NCI-H1092 treated with DMSO at 0.1 percent for 48 hours (cell line): ENCODE measurements at places on chromosomes 7 and 10.
A peak's percentile ranks its signal among the peaks of the same experiment; 100 is the strongest.

DNA sequence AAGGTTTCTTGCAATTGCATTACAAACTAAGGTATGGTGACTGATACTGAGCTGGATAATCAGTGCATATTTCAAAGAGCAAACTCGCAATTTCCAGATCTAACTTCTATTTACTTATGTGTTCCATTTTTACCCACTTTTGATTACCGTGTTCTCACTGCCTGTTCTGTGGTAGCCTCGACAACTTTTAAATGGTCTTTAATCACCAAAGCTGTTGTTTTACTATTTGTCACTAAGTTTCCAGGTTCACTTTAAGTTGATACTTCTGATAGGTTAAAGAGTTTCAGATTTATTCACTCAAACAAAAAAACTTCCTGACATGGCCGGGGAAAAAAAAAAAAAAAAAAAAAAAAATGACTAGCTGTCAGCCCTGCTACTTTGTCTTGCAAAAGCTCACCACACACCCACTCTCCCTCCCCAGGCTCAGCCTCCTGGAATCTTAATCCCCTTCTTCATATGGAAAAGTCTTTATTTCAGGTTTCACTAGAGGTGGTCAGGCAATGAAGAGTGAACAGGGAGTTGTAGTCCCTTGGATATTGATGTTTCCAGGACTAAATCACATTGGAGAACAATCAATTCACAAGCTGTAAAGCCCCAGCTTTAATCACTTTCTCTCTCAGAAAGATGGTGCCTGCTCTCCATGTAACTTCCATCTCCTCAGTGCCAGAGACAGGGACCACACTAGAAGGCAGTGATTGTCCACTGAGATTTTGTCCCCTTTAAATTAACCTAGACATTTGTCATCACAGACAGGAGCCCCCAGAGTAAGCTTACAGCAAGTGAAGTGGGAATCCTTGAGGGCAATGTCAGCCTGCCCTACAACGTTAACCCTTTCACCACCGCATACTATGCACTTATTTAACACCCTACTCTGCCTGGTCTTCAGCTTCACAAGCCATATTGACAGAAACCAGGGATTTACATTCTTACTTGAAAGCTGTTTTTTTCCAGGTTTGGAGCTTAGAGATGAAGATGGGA lies 749.1 kb upstream of the SORCS1 start:
- DNase-seq, result no peak

DNA sequence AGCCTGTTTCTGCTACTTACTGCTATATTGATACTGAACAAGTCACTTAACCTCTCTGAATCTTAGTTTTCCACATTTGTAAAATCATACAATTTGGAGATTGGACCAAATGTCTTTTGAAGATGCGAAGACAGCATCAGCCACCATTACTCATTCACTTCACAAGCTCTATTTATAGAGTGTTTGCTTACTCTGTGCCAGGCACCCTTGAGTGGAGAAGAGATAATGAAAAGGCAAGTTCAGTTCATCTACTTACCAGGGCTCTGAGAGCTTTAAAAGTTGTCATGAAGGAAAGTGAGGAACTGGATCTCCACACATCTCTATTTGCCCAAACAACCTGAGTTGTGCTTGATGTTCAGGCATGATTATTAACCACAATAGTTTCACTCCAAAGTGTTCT lies 277.5 kb downstream of the CSTF2T start:
- no peak for DNase-seq

GRCh38 chr7:139205843-139206242 lies 25.2 kb upstream of the UBN2 start:
- no peak for DNase-seq

DNA sequence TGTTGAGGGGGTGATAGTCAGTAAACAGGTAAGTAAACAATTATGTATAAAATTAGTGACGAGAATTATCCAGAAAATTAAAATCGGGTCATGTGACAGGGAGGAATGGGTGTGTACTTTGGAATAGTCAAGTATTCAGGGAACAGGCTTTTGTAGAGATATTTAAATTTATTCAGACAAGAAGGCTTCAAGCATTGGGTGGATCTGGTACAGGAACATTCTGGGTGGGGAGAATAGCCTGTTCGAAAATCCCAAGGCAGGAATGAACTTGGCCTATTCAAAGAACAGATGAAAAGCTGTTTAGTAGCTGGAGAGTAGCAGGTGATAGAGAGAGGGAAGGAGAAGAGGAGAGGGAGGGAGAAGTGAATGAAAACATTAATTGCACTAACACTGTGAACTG lies 448.9 kb upstream of the FZD8 start:
- no peak for DNase-seq

DNA sequence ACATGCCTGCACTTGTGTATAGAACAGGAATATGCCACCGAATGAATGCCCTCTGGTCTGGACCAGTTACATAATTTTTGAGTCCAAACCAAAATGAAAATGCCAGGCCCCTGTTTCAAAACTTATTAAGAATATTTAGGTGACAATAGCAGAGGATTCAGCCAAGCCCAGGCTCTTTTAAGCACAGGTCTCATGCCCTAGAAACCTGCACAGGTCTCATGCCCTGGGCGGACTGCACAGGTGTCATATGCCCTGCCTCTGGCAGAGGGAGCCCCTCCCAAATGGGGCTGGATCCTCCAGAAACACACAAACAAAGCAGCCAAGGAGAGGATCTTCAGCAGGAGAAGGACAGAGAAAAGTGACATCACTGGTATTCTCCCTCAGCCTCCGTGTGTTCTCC lies 605.4 kb upstream of the NRP1 start:
- no peak for DNase-seq

GRCh38 chr10:31587691-31588090 lies 268.7 kb downstream of the ZEB1 start:
- no peak for DNase-seq

DNA sequence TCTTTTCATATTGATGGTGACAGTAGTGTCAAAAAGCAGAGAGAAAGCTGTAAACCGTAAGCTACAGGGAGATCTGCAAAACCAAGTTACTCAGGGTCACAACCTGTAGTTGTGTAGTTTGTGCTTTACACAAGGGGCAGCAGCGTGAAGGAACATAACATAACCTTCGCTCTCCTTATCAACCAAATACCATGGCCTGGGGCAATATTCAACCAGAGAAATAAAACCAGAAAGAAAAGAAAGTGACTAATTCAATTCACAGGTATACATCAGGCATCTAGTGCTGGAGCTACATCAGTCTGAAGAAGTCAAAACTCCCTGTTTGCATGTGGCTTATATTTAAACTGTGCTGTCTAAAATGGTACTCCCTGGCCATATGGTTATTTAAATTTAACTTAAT lies 224.3 kb downstream of the TWIST1 start:
- no peak for DNase-seq

- DNase-seq, result no peak
Observed at GRCh38 chr10:14671386-14671831, 103.3 kb downstream of the FAM107B start.

DNA sequence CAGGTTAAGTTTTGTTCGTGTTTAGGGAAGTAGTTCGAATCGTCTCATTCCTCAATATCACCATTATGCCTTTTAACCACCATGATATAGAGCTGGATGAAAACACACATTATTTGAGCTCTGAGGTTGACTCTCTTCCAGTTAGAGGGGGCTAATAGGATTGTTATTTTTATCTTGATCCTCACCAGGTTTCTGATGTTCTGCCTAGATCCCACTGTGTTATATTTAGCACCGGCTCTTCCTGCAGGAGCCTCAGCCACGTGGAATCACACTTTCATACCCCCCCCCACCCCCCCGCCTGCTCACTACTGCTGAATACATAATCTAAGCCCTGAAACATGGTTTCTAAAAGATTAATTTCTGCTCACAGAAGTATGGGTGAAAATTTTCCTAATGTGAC lies 88.3 kb downstream of the NRCAM start:
- no peak for DNase-seq

GRCh38 chr10:23345861-23346260 lies 1.3 kb upstream of the C10orf67 start:
- peak; percentile 6 for DNase-seq

GRCh38 chr10:32938554-32939061 lies 19.4 kb downstream of the ITGB1 start:
- DNase-seq, result peak; percentile 4

- no peak for DNase-seq
Observed at GRCh38 chr7:115885550-115885949, 145.0 kb downstream of the TFEC start.
